ENCODE measurements at places on chromosomes 3 and 15. TPM values are rescaled to one million over a fixed set of nuclear protein-coding genes. Genes with fewer than 3 reads are reported as not detected.
A peak's percentile ranks its signal among the peaks of the same experiment; 100 is the strongest.

Gene P2RY13
- polyA plus RNA-seq: not detected

Gene TGM5
- polyA plus RNA-seq: 0.23 TPM

Gene C3orf33
- 2.9 TPM for polyA plus RNA-seq

Gene CASR
- not detected for polyA plus RNA-seq

Gene PXYLP1
- polyA plus RNA-seq: 2.3 TPM

Gene AQP9
- polyA plus RNA-seq: 3.6 TPM

Gene GPR176
- polyA plus RNA-seq: 12.5 TPM

Gene ECE2
- polyA plus RNA-seq: not detected

Gene HHLA2
- polyA plus RNA-seq: not detected

Gene PRICKLE2
- 7.8 TPM for polyA plus RNA-seq

Gene PLSCR2
- not detected for polyA plus RNA-seq

Gene ADIPOQ
- polyA plus RNA-seq: not detected

- no peak for DNase-seq
Measured at GRCh38 chr15:74037171-74038117, 42.9 kb downstream of the PML start.

GRCh38 chr3:10814623-10815022 lies 1.4 kb upstream of the SLC6A11 start:
- no peak for DNase-seq

- DNase-seq: no peak
Measured at GRCh38 chr15:55343168-55343567, 24.1 kb downstream of the PIGB start.

DNA sequence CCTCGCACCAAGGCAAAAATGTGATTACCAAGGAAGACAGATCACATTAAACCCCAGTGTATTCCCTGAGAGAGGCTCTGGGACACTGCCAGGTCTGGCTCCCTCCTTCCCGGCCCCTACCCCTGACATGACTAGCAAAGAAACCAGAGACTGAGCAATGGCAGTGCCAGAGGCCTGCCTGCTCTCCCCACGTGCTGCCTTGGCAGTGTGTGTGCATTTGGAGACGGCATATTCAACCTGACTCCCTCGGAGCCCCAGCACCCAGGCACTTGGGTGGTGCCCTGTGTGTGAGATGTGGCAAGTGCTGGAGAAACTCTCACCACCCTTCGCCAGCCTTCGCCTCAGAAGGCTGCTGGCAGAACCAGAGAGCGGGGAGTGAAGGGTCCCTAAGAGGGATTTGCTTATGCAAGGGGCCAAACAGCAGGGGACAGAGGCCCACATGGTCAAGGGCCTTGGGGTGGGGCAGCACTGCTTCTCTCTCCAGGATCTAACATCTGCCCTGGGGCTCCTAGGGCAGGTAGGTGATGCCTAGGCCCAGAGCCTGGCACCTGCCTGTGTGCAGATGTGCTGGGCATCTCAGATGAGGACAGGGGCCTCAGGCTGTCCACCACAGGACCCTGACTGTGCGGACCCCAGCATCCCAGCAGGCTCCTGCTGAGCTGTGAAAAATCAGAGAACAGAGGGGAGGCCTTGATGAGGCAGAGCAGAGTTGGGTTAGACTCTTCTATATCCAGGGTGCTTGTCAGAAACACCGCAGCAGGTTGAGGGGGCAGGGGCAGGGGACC lies 23.6 kb upstream of the PLXNA1 start:
- no peak for DNase-seq

GRCh38 chr3:43159876-43160255 lies 54.0 kb upstream of the POMGNT2 start:
- DNase-seq: no peak

DNA sequence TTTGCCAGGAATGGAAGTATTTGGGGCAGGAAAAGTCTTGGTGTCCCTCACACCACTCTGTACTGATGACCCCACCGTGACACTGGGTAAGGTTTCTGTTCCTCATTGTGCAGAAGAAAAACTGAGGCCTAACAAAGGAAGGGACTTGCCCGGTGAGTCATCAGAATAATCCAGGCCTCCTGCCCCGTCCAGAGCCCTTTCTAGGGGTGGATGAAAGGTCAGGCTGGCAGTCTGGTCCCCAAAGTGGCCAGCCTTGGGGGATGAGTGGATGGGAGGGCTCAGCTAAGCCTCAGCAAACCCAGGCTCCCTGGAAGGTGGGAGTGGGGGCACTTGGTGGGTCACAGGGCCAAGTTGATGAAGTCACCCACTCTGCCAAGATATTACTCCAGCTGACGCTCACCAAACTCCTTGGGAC lies 2.3 kb upstream of the DNAH1 start:
- DNase-seq: no peak

GRCh38 chr3:124158168-124158881 lies 166.4 kb upstream of the ROPN1 start:
- DNase-seq: no peak

GRCh38 chr3:55585856-55586255 lies 98.8 kb upstream of the WNT5A start:
- DNase-seq: no peak

DNA sequence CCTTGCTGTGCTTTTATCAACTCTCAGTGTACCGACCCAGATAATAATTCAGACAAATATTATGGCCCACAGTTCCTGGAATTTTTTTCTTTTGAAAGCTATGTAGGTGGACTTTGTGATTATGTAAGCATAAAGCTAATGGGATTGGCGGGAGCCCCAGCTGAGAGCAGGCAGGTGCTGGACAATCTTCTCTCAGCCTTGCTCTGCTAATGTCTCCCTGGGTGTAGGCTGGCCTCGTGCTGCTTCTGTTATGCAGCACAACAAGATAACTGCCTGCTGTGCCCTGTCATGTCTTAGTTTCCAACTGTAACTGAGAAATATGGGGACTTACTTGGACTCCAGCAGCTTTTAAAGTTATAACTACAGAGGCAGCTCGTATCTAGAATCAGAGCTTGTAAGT lies 415.0 kb downstream of the PDCD6IP start:
- no peak for DNase-seq

DNA sequence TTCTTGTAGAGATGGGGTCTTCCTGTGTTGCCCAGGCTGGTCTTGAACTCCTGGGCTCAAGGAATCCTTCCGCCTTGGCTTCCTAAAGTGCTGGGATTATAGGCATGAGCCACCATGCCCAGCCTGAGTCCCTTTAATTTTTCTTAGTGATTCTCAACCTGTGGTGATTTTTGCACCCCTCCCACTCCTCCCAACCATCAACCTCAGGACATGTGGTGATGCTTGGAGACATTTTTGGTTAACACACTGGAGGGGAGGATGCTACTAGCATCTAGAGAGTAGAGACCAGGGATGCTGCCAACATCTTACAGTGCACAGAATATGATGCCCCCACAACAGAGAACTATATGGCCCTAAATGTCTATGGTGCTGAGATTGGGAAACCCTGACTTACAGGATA lies 83.0 kb upstream of the LMOD3 start:
- no peak for DNase-seq

DNA sequence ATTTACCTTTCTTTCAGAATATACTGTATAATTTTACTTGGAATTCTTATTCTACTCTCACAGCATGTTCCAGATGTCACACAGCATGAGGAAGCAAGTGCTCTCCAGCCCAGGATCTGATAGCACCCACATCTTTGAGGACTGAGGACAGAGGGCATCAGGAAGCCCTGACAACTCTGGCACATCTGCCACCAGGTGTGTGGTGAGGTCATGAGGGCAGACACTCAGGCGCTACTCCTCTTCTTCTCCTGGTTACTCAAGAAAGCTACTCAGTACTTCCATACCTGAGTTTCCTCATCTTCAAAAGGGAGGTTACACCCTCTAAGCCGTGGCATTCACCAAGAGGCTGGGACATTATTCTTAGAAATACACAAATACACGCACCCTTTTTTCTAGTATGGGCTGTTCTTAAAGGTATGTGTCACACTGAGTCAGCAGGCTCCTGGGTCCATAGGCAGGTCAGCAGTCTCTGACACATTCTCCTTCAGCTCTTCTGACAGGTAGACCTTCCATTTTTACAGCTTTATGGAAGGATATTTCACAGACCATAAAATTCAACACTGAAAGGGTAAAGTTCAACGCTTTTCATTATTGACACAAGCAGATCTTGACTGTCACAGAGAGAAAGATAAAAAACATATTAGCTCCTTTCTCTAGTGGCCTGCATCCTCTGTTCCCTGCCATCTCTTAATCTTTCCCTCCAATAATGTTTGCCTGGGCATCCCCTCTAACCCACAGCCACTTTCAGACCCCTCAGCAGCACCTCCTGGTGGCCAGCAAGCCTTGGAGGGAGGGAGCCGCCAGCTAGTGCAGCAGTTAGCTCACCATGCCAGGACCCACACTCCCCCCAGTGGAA lies 103.2 kb upstream of the TJP1 start:
- DNase-seq: peak; percentile 91

DNA sequence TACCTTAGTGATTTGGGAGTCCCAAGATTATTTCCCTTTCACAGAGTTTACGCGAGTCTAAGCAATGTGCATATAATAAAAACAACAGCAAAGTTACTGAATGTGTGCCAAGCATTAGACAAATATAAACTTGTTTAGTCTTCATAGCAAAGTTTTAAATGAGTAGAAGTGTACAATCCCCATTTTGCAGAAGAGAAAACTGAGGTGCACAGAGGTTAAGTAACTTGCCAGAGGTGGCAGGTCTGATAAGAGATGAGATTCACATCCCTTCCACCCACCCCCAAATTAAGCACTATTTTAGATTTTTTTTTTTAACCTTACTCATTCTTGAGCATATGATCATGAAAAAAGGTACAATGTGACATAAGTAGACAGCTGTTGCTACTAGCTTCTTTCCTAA lies 2.2 kb upstream of the SUCLG2 start:
- no peak for DNase-seq

GRCh38 chr15:89370120-89370977 lies 35.7 kb upstream of the POLG start:
- DNase-seq: no peak

DNA sequence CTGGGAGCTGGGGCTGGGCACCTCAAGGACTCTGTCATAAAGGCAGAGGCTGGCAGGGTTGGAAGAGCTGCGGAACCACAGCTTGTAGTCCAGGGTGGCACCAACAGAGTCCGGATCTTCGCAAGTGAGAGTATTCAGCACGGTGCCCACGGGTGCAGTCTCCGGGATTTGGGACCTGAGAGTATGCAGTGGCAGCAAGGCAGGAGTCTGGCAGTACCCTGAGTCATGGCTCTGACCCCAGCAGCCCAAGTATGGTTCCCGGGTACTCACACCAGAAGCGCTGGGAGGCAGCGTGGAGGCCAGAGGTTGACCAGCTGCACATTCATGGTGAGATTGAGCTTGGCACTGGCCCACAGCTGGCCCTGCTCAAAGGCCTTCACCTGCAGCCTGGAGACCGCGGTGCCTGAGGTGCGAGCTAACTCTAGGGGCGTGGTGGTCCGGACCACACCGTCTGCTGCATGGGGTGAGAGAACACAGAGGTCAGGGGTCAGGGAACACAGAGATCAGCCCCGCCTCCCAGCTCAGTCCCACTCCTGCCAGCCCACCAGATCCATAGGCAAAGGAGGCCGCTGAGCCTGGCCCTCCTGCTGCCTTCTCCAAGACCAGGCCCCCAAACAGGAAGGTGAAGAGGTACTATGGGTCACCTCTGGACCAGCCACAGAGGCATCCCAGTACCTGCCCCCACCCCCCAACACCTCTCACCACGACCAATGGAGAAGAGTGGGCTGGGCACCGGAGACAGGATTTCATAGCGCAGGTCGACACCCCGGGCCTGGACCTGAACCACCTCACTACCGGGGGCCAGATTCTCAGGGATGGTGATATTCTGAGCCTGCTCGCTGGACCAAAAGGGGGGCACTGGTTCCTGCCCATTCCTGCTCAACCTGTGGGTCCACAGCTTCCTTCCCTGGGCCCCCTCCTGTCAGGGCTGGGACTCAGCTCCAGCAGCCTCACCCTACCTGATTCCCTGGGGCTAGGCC lies 4.5 kb downstream of the CDHR4 start:
- DNase-seq: no peak

DNA sequence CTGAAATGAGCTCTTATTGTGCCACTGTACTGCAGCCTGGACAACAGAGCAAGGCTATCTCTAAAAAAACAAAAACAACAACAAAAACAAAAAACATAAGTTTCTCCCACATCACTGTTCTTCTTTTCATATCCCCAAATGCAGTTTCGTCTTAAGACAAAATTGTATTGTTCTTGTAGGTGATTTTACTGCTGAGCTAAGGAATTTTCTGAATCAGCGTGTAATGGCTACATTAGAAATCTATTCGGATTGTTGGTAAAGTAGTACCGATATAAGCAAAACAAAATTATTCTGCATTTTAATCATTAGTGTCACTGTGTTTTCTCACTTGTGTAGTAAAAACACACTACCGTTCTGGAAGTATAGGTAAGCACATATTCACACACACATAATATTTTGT lies 512.5 kb downstream of the ROBO1 start:
- DNase-seq: no peak

GRCh38 chr3:69568458-69568857 lies 170.8 kb upstream of the MITF start:
- no peak for DNase-seq

DNA sequence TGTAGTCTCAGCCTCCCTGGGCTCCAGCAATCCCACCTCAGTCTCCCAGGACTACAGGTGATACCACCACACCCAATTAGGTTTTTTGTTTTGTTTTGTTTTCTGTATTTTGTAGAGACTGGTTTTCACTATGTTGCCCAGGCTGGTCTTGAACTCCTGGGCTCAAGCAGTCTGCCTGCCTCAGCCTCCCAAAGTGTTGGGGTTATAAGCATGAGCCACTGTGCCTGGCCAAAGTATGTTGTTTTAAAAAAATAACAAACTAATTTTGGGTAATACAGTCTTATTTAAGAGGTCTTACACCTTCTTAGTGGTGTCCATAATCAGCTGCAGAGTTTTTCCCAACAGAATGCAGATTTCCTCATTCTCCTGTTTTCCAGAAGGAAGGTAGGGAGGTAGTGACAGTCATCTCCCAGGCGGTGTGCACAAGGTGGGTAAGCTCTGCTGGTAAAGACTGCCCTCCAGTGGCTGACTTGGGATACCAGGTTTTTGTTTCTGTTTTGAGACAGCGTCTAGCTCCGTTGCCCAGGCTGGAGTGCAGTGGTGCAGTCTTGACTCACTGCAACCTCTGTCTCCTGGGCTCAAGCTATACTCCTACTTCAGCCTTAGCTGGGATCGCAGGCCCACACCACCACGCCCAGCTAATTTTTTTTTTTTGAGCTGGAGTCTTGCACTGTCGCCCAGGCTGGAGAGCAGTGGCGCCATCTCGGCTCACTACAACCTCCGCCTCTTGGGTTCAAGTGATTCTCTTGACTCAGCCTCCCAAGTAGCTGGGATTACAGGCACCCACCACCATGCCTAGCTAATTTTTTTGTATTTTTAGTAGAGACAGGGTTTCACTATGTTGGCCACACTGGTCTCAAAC lies 58.4 kb downstream of the MAP6D1 start:
- DNase-seq: no peak

DNA sequence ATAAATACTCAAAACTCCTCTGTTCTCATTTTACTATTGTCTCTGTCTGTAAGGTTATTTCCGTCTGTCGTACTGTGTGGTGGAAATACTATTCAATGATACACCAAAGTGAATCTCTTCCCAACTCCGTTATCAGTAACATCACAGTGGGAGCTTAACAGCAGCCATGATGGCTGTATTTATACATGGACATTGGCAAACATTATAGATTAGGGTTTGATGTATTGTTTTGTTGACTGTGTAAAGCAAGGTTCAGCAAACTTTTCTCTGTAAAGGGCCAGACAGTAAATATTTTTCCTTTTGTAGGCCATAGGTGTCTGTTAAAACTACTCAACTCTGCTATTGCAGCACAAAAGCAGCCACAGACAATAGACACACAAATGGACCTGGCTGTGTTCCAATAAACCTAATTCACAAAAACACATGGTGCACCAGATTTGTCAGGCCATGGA lies 23.2 kb downstream of the LIPC start:
- DNase-seq: no peak

- DNase-seq: peak; percentile 56
Measured at GRCh38 chr15:66955871-66956585, 109.4 kb upstream of the SMAD3 start.

- no peak for DNase-seq
Measured at GRCh38 chr15:29259233-29259632, 10.4 kb downstream of the NSMCE3 start.

Measured in keratinocyte (primary cell).